Bone marrow (tissue), 2 donors: ENCODE measurements at places on chromosomes 11 and 22.
A peak's percentile ranks its signal among the peaks of the same experiment; 100 is the strongest.

- no peak for DNase-seq
Measured at GRCh38 chr11:58965246-58965985, 26.1 kb downstream of the GLYATL1 start.

DNA sequence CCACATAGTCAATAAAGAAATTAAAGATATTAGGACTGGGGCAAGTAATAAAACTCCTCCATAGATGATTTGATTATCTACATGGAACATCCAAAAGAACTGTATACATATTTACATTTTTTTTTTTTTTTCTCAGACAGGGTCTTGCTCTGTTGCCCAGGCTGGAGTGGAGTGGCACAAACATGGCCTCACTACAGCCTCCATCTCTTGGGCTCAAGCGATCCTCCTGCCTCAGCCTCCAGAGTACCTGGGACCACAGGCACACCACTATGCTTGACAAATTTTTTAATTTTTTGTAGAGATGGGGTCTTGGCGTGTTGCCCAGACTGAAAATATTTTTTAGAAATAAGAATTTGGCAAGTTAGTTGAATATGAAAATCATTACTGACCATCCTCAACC, 24.7 kb downstream of the REXO2 start:
- no peak for DNase-seq

- DNase-seq, result no peak
Measured at GRCh38 chr11:69663326-69663725, 11.8 kb downstream of the LTO1 start.

- peak; percentile 39 for DNase-seq
Measured at GRCh38 chr22:39308614-39309363, 10.6 kb downstream of the RPL3 start.

DNA sequence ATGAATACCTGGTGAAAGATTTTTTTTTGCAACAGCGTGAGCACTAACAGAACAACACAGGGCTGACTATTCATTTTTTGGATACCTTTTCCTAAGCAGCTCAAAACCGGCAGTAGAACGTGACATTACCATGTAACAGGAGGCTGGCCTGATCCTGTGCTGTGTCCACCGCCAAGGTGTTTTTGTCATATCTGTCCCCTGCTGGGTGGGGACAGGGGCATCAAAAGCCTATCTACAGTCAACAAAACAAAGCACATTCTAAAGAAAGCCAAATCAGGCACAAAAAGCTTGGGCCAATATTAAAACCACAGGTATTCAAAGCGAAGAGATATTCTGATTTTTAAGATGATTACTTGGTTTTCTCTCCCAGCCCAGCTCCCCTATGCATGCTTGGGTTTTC, 151.2 kb downstream of the LRRC4C start:
- DNase-seq, result no peak

- DNase-seq, result no peak
Measured at GRCh38 chr11:16408619-16409018, 52.3 kb upstream of the SOX6 start.

- no peak for DNase-seq
Measured at GRCh38 chr11:118625036-118625690, 17.7 kb downstream of the PHLDB1 start.

DNA sequence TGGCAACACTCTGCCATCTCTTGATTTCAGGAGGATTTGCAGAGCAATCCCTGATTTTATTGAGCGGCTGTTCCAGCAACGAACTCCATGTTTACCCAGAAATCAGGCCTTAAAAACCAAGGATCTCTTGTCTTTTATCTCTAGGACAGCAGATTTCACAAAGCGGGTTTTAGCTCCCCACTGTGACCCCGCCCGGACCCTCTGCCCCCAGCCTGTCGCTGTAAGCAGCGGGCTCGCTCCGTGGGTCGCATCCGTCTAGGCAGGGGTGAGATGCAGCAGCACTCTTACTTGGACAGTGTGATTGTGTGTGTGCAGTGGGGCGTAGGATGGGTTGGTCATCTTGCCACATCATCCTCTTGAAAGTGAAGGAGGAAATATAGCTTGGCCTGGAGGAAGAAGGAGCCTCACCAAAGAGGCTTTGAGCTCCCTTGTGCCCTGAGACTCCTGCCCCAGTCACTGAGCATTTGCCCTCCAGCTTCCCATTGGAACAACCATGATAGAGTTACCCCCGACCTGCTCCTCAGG, 189.2 kb upstream of the TBCEL start:
- no peak for DNase-seq

- DNase-seq, result no peak
Measured at GRCh38 chr11:118696673-118697226, 17.3 kb upstream of the TREH start.

DNA sequence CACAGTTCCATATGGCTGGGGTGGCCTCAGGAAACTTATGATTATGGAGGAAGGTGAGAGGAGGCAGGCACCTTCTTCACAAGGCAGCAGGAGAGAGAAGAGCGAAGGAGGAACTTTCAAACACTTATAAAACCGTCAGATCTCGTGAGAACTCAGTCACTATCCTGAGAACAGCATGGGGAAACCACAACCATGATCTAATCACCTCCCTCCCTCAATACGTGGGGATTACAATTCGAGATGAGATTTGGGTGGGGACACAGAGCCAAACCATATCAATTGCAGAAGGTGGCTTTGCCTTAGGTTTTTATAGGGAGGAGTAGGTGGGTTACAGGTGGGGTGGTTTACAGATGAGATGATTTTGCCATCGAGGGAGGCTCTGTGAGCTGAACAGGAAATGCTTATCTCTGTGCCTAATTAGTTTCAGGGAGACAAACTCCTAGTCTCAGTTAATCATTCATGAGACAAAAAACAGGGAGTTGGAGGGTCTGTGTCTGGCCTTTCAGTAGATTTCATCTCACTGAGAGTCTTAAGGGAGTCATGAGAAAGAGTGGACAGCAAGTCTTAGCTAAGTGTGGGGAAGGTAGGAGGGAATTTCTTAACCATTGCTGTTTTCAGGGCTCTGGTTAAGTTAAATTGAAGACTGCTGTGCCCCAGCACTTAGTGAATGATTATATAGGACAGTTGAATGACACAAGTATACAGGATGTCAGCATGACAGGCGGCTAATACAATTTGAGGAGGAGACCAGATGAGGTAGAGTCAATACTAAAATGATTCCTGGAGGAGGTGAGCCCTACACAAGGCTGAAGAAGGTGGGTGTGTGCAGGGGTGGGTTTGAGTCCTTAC, 47.7 kb downstream of the CWC15 start:
- no peak for DNase-seq

GRCh38 chr11:72778535-72779494, 15.0 kb downstream of the STARD10 start:
- no peak for DNase-seq

DNA sequence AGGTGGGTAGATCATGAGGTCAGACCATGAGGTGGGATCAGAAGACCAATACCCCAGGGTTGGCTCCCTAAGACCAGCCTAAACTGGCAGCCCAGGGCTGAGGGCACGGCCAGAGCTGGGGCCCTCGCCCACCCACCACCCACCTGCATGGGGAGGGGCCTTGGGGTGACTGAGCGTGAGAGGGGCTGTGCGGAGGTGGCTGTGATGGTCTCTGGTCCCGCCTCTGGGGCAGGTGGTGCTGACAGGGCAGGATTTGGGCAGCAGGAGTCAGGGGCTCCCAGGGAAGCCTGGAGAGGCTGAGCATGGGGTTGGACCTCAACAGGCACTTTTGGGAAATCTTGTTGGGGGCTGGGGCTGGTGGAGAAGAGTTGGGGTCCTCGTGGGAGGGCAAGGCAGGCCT, 39.8 kb upstream of the MUC5AC start:
- DNase-seq, result no peak

DNA sequence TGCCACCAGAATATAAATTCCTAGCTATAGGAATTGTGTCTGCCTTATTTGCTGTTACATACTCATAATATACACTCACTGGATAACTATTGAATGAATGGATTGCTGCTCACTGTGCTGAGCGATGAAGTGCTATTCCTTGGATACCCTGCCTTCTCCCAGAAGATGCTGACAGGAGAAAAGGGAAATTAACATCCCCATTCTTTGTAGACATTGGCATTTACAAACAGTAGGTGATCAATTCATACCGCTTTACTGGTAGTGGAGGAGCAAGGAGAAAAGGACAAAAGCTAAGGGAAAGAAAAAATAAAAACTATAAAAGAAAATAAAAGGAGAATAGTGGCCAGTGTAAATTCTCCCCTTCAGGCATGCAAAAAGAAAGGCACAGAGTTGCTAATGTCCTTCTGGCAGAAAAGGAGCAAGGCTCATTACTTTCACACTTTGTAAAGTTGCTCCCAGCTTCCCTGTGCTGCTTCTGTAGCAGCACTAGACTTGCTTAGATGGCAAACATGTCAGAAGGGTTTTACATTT, 183.0 kb downstream of the LUZP2 start:
- no peak for DNase-seq

GRCh38 chr11:20034941-20035340, 125.3 kb downstream of the DBX1 start:
- no peak for DNase-seq

DNA sequence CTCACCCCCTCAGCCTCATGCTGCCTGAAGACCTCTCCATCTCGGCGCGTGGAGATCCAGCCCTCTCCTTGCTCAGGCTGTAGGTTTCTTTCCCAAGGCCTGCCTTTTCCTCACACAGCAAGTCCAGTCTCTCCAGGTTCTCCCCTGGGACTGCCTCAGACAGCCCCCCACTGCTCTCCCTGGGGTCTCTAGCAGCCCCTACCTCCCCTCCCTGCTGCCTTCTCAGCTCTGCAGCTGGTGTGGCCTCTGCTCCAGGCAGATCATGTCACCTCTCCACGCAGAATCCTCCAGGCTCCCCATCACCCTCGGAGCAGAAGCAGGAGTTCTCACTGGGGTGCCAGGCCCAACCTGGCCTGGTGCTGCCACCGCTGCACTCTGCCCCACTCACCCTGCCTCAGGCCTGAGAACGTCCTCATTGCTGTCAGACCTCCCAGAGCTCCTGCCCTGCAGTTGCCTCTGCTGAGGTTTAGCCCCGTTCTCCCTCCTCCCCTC, 15.2 kb downstream of the SMARCB1 start:
- no peak for DNase-seq

DNA sequence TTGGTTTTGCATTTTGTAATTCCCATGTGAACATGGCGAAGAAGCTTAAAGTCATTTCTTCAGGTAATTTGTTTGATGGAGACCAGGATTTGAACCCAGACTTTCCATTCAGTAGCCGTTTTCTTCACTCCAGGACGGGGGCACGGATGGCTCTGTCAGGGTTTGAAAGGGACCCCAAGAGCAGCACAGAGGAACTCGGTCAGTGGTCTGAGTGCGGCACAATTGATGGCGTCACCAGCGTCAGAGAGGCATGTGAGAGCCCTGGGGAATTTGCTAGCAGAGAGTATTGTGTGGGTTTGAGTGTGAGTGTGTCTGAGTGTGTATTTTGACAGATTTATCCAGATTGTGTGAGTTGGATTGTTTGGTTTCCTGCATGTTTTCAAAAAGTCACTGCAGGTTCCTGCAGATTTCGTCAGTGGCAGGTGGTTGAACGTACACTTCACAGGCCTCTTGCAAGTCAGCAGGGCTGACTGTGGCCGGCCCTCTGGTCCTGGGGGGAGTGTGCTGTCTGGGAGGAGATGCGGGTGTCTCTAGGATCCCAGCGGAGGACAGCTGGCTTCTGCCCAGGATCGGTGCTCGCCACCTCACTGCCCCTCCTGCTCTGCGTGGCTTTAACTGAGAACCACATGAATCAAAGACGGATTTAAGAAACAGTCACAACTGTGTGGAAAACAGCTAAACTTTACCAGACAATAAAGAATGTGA, 199.3 kb downstream of the TBC1D22A start:
- no peak for DNase-seq

DNA sequence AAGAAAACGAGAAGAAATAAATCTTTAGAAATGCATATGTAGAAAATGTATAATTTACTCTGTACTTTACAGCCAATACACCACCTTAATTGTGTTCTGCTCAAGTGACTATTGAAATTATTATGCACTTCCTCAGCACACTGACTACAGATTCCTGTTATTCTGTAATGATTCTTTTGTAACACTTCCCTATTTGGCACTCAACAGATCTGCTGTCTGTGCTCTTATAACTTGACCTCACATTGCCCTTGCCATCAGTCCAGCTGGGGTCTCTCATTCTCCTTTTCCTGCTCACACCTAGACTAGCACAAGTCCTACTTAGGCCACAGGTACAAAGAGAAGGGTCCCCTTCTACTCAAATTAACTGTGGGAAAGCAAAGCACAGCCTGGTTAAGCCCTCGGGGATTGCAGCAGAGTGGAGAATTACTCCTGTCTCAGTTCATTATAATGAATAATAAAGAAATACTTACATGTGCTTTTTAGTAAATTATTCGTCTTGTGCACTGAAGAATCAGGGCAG, 860.4 kb downstream of the OPCML start:
- no peak for DNase-seq

DNA sequence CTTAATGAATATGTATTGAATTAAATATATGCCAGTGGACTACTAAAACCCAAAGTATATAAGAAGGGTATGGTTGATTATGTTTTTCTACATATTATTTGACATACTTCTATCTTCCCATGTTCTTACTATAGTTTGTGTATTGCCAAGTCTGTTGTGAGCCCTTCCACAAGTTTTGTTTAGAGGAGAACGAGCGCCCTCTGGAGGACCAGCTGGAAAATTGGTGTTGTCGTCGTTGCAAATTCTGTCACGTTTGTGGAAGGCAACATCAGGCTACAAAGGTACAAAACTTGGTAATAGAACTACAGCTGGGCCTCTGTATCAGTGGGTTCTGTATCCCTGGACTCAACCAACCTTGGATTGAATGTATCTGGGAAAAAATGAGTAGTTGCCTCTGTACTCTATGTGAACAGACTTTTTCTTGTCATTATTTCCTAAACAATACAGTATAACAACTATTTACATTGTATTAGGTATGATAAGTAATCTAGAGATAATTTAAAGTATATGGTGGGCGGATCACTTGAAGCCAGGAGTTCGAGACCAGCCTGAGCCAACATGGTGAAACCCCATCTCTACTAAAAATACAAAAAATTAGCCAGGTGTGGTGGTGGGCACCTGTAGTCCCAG, 38.7 kb upstream of the TTC36 start:
- DNase-seq, result peak; percentile 11

- DNase-seq, result no peak
Measured at GRCh38 chr11:73152861-73153483, 10.9 kb upstream of the FCHSD2 start.

DNA sequence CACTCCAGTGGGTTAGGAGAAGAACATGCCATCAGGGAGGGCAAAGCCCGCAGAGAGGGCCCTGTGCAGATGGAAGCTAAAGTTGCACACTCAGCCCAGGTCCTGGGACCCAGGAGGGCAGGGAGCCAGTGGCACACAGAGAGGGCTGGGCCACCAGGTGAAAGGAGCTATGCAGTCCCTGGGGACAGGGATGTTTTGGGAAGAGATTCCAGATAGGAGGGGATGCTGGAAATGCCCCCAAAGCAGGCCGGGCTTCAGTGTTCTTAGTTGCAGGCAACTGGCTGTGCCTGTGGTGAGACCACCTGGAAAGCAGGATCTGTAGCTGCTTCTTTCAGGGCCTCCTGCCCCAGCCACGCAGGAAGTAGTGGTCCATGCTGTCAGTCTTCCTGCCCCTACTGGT, 19.6 kb downstream of the ANKK1 start:
- DNase-seq, result no peak

DNA sequence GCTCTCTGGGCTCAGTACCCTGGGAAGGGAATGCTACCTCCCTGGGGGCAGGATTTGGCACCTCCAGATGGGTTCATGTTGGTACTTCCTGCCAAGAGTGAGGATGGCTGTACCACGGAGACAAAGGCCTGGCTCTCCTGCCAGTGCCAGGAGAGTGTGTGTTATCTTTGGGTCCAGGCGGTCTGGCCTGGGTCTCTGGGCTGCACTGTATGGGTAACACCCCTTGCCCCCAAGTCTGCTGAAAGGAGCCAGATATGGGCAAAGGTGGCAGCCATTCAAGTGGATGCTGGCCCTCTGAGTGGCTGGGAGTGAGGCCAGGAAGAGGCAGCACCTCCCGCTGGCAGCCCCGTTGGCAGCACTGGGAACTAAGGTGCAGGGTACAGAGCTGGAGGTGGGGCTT, 91.5 kb downstream of the NECTIN1 start:
- DNase-seq, result no peak
